Posterior cingulate gyrus (tissue), 11 donors: ENCODE measurements at places on chromosomes 4 and X.

DNA sequence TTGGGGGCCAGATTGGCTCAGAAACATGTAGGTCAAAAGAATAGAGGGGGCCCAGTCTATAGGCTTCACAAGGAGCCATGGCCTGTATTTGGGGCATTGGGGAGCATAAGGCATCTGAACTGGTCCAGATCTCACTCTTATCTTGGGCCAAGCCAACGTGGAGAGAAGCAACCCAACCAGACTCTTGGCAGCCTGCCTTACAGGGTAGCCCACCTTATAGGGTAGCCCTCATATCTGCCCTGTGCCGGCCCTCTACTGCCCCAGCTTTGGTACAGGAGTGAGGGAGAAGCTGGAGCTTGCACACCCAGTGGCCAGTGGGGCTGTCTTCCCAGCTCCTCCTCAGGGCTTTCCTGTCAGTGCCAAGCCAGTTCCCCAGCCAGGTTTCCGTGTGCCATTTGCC lies 142.2 kb downstream of the AMMECR1 start:
- no peak for DNase-seq

DNA sequence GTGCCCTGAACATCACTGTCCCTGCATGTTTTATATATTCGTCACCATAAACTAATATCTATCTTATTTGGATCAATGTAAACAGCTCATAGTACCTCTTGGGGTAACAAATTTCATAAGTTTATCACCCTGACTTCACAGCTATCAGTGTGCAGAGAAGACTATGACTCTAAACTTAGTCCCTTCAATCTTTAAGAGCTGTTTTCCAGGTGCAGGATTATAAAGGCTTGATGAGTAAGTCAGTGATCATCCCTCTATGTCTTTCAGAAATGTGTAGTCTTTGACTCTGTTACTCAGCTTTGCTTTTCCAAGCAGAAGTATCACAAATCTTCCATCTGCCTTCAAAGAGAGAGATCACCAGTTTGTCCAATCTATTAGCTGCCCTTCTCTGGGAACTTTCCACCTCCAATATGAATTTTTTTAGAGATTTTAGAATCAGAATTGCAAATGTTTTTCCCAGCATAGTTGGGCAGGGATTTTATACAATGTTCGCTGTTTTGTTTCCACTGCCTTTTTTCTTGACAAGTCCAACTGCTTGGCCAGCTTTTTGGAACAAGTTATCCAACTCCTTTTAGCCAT lies 45.1 kb upstream of the TSPAN7 start:
- no peak for DNase-seq

- DNase-seq: no peak
These were observed 43.2 kb upstream of the NEIL3 start for GRCh38 chr4:177266506-177266905.

GRCh38 chr4:155270671-155271070 lies 62.2 kb downstream of the NPY2R start:
- DNase-seq: no peak

DNA sequence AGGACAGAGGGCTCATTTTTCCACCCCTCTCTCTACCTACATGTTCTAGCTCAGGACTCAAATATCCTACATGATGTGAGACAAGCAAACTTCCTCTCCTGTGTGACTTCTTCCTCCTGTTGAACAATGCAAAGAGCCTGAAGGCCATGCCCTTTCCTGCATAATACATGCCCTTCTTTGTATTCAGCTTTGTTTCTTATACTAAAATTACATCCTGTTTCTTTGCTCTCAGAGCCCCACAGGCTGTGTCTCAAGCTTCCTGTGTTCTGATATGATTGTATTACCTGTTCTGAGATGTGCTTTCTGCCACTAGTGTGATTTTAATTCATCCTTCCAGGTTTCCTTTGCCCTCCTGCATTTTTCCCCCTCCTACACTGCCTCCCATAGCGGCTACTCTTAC lies 166.4 kb upstream of the AFF2 start:
- no peak for DNase-seq

DNA sequence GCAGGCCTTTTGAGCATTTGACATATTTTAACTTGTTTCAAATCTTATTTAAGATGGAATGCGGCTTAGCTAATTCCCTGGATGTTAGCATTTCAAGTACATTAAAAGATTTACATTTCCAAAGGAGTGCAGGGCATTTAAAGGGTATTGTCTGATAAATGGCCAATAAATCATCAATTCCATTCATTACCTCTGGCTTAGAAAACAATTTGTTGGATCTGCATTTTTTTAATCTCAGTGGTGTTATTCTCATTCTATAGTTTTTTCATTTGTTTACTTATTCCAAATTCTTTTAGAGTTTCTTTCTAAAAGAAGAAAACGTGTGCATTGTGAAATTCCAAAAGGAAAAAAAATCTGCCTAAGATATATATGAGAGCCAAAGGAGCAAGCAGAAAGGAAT lies 1.3 kb upstream of the NLRP2B start:
- no peak for DNase-seq

GRCh38 chrX:133542476-133542875 lies 127.2 kb upstream of the GPC4 start:
- DNase-seq: no peak

GRCh38 chr4:133124746-133125145 lies 24.3 kb upstream of the PCDH10 start:
- DNase-seq: no peak

GRCh38 chr4:41029098-41029497 lies 185.2 kb downstream of the APBB2 start:
- no peak for DNase-seq

GRCh38 chrX:95383778-95384177 lies 1300.9 kb upstream of the DIAPH2 start:
- no peak for DNase-seq

- no peak for DNase-seq
These were observed 28.2 kb downstream of the ANKRD50 start for GRCh38 chr4:124684301-124684700.
